ENCODE measurements at places on chromosomes 3 and 15.

DNA sequence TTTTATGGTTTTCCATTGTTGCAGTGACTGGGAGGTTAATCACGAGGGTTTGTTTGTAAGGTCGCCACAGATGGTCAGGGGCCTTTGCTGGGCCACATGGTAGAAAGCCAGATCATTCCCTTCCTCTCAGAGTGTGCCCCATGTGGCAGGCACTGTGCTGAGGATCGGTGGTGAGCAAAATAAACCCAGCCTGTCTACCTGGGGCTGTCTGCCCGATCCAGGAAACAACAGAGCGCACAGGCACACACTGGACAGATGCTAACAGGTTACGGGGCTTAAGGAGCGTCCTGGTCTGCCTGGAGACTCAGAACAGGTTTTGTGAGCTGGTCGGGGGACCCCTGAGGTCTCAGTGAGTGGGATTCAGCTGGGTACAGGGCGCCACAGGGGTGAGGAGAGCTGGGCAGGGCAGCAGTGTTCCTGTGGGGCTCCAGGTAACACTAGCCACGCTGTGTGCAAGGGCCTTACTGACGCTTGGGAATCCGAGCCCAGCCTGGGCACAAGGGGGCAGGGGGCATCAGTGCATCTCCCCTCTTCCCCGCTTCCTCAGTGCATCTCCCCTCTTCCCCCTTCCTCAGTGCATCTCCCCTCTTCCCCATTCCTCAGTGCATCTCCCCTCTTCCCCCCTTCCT lies 136.4 kb downstream of the DNAJB8 start:
- DNase-seq = no peak

DNA sequence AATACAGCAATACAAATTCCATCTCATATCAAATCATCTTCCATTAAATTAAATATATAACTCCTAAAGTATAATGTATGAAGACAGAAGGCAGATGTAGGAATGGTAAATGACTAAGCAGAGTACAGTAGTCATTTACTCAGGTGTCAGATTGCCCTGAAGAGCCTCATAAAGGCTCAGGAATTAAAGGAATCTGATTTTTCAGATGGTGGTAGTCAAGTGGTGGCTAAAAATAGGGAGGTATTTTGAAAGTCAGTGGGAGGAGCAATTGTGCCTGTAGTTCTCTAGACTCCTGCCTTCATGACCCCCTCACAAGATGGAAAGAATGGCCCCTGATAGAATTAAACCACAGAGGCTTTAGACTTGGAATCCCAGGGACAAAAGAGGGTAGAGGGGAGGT lies 142.7 kb upstream of the SYNPR start:
- DNase-seq = no peak

- DNase-seq = no peak
Measured at GRCh38 chr15:22988811-22989210, 8.6 kb upstream of the CYFIP1 start.

- DNase-seq = no peak
Measured at GRCh38 chr15:56832125-56832524, 86.3 kb upstream of the TCF12 start.

- DNase-seq = no peak
Measured at GRCh38 chr3:127908951-127909350, 6.1 kb upstream of the KBTBD12 start.

- no peak for DNase-seq
Measured at GRCh38 chr3:57142411-57142723, 22.8 kb downstream of the IL17RD start.
